ENCODE measurements at places on chromosomes 5 and 9.

GRCh38 chr9:98714833-98715232, 6.1 kb upstream of the GABBR2 start:
- no peak for DNase-seq

GRCh38 chr5:157729858-157730257, 1.4 kb upstream of the THG1L start:
- no peak for DNase-seq

GRCh38 chr5:113319256-113320053, 115.3 kb downstream of the TSSK1B start:
- DNase-seq = no peak

DNA sequence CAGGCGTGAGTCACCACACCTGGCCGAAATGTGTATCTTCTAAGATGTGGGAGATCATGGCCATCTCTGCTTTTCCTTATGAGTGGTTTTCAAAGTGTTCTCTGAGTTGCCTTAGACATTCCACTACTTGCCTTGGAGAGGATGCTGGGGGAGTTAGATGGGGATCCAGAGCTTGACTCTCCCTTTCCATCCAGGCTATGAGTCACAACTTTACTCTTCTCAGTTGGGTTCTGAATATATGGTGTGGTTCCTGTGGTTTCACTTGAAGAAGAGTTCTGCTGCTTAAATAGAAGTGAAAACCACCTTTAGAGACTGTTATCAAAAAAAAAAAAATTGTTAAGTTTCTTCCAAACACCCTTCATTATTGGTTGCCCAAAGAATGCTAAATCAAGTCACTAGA, 217.6 kb downstream of the ZNF608 start:
- DNase-seq = no peak

- peak; percentile 73 for DNase-seq
Observed at GRCh38 chr5:9653811-9654210, 23.7 kb upstream of the TAS2R1 start.

GRCh38 chr5:52996979-52997378, 7.8 kb downstream of the ITGA2 start:
- no peak for DNase-seq

DNA sequence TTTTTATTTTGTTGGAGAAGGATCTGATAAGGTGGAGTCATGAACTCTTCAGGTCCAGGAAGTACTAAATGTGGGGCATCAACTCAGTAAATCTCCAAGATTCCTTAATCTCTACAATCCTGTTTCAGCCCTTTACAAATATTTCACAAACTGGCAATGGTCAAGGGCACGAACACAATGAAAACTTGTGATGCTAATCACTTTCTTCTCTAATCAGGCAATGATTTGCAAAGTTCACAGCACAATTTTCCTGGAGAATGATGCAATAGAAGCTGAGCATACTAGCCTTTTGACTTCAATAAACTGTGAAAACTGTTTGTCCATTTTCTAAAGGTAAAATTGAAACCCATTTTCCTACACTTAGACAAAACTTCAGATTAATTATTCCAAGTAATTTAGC, 16.9 kb downstream of the GDF9 start:
- no peak for DNase-seq

DNA sequence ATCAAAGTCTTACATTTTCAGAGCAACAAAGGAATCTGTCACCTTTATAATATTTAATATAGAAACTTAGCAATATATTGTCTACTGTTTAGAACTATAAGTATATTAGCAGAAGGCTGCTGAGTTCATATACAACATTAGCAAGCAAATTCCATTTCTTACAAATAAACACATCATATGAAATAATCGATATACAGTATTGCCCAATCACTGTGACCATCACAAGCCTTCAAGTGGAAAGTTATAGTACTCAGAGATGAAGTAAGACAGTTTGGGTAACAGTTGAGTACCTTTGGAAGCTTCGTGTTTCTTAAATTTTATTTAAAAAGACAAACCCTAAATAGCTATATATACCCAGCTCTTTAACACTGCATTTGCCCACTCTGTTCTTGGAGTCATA, 135.2 kb upstream of the IRX1 start:
- no peak for DNase-seq

- no peak for DNase-seq
Observed at GRCh38 chr5:16603701-16604100, 13.1 kb downstream of the RETREG1 start.

DNA sequence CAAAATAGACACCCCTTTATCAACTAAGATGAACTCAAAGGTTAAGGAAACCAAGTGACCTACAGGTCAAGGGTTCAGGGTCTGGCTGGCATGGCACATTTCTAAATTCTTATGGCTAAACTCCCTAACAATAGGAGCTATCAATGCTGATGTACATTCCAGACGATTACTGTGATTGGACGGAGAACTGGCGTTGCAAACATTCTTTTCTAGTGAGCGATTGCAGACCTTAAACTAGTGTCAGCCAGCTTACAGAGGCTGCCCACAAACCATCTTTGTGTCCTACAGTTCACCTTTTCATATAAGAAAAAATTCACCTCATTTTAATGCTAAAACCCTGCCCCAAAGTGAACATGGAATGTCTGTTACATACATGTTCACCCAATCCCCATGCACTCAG, 382.9 kb downstream of the MAT2B start:
- DNase-seq = no peak

GRCh38 chr5:71454913-71455312, 538 bp upstream of the BDP1 start:
- peak; percentile 47 for DNase-seq

- no peak for DNase-seq
Observed at GRCh38 chr9:89530726-89531125, 32.8 kb upstream of the SEMA4D start.

GRCh38 chr9:99595796-99596195, 225.9 kb upstream of the NR4A3 start:
- no peak for DNase-seq

DNA sequence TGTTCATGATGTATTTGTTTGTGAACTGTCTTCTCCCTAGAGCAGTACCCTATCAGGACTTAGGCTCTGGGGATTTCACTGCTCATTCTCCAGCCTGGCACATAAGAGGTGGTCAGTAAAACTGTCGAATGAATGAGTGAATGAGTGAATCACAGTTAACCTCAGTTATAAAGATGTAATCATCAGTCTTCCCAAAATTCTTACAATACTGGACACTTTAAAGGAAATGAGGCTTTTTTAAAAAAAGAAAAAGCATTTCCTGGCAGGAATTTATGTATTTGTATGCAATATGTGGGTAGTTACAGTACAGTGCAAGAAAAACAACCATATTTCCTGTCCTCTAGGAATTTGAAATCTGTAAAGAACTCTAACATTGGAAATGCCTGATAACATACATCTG, 59.6 kb downstream of the RAI14 start:
- DNase-seq = no peak

GRCh38 chr9:93669958-93670207, 93.5 kb downstream of the PHF2 start:
- no peak for DNase-seq

DNA sequence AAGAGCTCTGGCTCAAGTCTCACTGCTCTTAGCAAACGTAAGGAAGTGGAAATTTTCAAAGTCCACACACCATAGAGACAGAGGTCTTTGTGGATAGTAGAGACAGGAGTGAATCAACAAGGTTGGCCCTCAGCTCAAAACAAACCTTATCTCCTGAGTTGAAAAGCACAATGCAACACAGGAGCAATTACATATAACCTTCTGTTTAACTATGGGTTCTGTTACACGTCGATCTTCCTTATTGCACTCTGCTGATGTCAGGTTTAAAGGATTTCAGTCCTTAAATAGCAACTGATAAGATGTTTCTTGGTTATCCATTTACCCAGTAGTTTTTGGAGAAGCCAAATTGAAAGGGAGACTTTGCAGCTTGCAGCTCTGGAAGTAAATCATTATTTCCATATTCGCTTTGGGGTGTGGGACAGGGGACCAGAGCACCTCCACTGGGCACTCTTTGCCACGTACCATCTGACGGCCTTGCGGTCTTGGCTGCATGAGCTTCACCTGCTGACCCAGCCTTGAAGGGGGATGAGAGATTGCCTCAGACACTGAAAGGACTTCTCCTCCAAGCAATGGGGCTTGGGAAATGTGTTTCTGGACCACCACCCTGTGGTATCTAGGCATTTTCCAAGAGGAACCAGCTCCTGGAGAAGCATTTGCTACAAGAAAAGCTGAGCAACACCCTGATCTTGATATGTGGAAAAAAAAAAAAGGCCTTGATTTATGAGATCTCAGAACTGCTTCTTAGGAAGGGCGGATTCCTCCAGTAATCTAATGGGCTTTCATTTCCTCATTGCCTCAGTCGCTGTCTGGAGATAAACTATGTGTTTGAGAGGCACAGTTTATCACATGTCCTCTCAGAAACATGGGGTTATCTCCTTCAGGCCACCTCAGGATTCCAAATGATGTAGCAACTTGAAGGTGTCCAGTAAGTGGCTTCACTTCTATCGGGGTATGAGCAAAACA, 56.2 kb upstream of the ZNF622 start:
- DNase-seq = no peak

DNA sequence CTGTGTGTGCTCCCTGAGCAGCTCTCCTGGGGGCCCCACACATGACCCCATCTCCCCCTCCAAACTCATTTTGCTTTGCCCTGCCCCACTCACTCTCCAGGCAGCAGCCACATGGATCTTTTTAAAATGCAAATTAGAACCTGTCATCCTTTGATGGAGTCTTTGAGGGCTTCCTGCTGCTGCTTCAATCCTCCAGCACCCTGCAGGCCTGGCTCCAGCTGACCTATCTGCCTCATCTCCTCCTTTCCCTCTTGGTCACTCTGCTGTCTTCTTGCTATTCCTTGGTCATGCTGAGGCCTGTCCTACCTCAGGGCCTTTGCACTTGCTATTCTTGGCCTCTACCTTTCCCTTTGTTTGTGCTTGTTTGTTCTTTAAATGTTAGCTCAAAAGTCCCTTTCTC, 17.9 kb downstream of the NDST1 start:
- no peak for DNase-seq

DNA sequence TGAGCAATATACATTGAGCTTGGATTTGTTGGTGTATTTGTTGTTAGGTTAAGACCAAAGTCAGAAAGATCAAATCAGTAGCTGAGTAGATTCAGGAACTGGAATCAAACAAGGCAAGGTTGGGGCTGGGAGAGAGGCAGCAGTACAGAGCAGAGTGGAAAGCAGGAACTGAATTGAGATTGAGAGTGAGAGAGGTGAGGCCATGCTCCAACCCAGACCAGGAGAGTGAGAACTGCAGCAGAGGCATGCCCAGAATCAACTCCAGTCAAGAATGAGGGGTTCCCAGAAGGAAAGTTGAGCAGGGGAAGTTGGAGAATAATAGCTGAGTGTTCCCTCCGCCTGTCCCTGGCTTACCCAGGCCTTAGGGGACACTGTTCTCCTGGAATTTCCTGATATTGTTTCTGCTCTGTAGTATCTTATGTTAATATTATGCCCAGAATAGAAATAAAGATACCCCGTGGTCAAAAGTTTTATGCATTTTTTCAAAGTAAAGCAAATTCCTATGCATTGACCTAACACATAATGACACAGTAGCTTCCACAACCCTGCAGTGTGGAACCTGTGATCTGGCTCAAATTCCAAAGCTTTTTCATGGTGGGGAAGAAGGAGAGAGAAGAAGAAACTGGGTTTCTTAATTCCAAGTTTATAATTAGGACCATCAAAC, 82.7 kb downstream of the SV2C start:
- DNase-seq = no peak

DNA sequence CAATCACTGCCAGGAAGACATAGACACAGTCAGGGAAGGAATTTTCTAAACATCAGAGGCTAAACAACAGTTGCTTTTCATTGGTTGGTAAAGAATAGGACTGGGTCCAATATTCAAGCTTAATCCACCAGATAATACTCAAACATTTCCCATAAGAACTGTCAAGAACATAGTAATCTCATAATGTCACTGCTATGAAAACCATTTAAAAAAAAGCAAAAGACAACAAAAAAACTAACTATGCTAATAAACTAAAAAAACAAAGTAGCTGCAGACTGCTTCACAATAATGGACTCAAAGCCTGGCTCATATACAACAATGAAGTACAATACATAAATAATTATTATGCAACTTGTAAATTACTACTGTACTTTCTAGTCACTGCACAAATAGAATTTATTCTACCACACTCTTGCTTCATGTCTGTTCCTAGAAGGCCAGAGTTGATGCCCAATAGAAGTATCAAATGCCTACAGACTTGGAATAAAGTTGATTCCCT, 148.7 kb downstream of the MLLT3 start:
- DNase-seq = no peak

GRCh38 chr5:131998431-131999040, 12.9 kb downstream of the ACSL6 start:
- no peak for DNase-seq

DNA sequence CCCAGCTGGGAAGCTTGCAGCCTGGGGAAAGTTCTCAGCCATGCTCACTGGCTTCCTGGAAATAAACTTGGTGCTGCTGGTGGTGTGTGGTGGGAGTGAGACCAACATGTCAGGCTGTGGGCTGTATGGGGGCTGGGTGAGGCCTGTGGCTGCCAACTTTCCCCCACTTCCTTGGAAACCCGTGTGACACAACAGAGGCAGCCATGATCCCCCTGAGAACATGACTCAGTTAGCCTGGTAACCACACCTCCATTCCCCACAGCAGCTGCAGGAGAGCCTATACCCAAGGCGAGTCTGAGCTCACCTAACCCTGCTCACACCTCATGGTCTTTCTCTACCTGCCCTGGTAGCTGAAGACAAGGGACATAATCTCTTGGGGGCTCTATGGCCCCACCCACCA, 72.7 kb upstream of the RGMB start:
- no peak for DNase-seq

- DNase-seq = no peak
Observed at GRCh38 chr9:116901260-116901659, 214.2 kb downstream of the TRIM32 start.

- no peak for DNase-seq
Observed at GRCh38 chr9:127233550-127233949, 31.0 kb upstream of the GARNL3 start.

GRCh38 chr5:140345919-140346347, 470 bp downstream of the HBEGF start:
- DNase-seq = peak; percentile 74

DNA sequence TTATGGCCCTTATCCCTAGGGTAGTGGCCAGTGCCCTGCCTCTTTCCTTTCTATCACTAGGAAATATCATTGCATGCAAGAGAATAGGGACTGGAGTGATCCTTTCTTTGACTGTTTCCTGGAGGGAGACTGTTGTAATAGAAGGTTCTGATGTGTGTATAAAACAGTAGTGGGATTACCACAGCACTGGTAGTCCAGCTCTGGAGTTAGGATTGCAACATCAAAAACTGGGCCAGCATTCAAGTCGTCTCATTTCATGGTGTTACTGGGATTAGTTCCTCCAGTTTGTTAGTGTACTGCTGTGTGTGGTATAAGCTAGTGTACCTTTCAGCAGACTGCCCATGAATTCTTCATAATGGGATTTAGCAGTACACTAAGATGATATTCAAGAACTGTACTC, 45.8 kb downstream of the KIAA1958 start:
- no peak for DNase-seq

DNA sequence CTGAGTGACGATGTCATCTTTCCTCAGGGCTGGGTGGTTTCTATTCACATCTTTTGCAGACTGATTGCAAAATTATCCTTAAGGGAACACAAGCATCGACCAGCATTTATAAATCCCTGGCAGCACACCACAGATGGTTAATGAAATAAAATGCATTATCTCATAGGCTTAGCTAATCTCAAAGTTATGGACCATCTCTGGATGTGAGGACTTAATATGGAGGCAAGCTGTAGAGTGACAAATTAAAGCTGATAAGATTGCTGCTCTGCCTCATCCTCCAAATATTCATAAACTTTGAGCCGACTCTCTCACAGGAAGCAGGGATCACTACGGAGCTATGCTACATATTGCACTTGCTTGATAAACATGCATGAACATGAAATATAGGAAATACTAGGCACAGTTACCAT, 663.2 kb upstream of the RGMB start:
- DNase-seq = no peak
